ENCODE measurements at places on chromosomes 2 and 18. TPM values are rescaled to one million over a fixed set of nuclear protein-coding genes. Genes with fewer than 3 reads are reported as not detected.

- DNase-seq = no peak
These were observed 616 bp upstream of the SP5 start for GRCh38 chr2:170714381-170715061.

DNA sequence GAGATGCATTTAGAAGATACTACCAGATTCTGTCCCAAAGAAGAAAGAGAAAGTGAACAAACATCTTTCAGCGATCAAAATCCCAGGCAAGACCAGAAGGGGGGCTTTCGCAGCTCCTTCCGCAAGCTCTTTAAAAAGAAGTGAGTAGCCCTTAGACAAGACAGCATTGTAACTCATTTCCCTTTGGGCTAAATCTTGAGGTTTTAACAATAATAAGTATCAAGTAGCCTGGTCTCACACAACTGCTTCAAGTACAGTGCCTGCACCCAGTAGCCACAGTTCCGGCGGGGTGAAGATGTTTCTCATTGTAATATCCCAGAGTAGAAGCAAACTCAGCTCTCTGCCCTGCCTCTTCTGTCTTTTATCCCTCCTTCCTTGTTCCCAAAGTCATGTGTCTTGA, 76.3 kb downstream of the ARHGEF33 start:
- no peak for DNase-seq

DNA sequence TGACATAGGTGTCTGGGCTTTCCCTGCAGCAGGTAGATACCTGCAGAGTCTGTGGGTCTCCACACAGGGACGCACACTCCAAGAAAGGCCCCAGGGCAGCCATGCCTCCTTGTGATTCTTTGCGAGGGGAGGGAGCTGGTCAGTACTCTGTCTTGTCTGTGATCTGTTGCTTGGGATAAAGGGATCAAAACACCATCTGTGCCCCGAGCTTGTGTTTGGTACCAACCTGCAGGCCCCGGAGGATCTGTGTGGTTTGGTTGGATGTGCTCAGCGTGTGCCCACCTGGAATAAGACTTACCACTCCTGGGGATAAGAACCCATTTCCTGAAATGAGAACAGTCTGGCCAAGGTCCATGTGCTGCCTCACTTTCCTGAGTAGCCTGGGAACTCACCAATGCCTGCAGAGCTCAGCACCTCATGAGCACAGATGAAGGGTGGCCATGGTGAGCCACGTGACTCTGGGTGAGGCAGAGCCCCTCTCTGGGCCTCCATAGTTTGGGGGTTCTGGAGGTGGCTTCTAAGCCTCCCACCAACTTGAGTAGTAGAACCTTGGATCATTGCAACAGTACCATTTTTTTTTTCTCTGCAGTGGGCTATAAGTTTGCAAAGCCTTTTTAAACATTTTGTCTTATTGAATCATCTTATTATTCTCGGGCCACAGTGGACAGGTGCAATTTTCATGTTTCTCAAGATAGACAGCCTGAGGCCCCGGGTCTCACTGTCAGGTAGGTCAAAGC, 134.8 kb downstream of the DDX1 start:
- DNase-seq = no peak

- no peak for DNase-seq
These were observed 106.1 kb downstream of the ETAA1 start for GRCh38 chr2:67503066-67503795.

DNA sequence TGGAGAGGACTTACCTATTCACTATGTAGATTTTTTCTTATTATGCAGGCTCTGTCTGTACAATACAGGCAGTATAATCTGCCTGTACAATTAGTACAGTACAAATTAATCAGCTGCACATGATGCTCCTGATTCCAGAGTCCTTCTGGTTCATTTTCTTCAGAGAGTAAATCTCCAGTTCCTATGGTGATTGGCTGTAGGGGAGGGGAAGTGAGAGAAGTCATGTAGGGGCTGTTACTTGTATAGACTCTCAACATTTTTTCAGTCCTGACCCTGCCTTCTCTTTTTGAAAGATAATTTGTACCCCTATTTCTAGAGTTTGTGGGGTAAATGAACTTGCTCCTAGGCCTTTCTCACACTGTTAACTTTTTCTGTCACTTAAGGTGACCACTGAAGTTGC, 54.5 kb downstream of the PTPN4 start:
- no peak for DNase-seq

GRCh38 chr18:79466591-79466990, 70.9 kb downstream of the NFATC1 start:
- no peak for DNase-seq

DNA sequence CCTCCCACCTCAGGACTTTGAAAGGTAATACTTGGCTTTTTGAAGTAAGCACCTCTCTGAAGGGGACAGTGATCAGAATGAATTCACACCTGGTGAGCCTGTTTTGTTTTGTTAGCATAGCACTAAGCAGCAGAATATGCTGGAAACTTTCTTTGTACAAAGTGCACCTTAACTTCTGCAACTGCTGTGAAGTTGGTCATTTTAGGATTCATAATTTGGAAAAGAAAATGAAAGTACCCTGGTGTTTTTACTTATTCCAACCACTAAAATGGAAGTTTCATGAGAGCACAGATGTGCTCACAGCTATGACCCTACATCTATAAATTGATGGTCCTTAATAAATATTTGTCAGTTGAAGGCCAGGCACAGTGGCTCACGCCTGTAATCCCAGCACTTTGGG, 257.8 kb upstream of the STON1 start:
- DNase-seq = no peak

DNA sequence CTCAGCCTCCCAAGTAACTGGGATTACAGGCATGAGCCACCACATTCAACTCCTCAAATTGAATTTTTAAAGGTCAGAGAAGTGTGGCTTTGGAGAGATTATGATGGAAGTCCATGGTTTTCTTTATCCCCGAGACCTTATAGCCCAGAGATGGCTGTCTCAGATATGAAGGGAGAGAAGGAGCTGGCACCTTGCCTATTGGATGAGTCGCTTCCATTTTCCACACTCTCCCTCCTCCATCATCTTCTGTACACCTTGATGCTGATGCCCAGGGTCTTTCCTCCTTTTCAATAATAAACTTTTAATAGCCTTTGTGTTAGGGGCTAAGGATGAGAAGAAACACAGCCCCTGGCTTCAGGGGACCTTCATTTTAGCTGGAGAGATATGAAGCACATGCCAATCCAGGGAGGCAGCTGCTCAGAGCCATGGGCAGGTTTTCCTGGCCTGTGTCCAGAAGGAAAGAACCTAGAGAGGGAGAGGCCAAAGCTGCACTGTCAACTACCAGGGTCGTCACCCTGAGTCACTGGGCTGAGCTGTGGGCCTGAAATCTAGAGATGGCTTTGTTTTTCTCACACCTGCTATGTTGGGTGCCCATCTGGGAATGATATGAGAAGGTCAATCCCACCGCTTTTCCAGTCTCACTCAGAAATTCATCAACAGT, 146.0 kb upstream of the SERTAD2 start:
- DNase-seq = no peak

OSGEPL1 gene
- 9.2 TPM for total RNA-seq

DNA sequence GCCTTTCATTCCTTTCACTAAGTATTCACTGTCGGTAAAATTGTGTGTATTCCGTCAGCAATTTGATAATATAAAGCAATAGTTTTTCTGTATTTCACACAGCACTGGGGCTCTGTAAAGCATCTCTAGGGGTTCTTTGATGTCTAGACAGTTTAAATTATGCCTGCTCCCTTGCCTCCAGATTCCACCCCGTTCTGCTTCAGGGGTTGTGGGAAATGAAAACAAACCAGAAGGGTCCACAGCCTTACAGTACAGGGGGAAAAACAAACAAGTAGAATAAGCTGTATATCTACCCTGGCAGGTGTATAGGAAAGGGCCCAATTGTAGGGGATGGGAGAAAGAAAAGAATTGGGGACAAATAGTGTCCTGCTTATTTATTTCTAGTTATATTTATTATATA, 63.1 kb downstream of the ASXL3 start:
- DNase-seq = no peak

NPAS2 gene
- total RNA-seq = 6.2 TPM

DNA sequence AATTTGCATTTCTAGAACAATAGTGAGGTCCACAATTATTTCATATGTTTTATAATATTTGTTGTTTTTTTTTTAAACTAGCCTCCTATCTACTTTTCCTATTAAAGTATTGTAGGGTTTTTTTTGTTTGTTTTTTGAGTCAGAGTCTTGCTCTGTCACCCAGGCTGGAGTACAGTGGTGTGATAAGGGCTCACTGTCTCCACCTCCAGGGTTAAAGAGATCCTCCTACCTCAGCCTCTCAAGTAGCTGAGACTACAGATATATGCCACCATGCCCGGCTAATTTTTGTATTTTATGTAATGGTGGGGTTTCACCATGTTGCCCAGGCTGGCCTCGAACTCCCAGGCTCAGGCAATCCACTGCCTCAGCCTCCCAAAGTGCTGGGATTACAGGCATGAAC, 122.5 kb downstream of the SLC39A10 start:
- no peak for DNase-seq

G6PC2 gene
- not detected for total RNA-seq

DNA sequence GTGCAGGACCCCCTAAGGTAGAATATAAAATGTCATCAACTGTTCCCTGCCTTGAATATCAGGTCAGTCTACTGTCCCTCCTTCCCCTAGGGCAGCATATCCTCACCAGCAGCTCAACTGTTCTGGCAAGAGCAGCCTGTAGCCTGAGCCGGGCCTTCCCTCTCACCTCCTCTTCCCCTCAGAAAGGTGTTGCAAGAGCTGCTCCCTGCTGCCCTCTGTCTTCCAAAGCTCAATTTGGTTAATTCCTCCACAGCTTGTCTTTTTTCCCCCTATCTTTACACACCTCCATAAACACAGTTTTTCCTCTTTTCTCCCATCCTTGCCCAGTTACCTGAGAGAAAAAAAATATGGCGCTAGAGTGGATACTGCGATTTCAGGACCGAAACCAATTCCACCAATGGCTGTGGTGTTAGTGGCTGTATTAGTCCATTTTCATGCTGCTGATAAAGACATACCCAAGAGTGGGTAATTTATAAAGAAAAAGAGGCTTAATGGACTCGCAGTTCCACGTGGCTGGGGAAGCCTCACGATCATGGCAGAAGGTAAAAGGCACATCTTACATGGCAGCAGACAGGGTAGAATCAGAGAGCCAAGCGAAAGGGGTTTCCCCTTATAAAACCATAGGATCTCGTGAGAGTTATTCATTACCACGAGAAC, 184.7 kb downstream of the MREG start:
- DNase-seq = peak; percentile 27

DNA sequence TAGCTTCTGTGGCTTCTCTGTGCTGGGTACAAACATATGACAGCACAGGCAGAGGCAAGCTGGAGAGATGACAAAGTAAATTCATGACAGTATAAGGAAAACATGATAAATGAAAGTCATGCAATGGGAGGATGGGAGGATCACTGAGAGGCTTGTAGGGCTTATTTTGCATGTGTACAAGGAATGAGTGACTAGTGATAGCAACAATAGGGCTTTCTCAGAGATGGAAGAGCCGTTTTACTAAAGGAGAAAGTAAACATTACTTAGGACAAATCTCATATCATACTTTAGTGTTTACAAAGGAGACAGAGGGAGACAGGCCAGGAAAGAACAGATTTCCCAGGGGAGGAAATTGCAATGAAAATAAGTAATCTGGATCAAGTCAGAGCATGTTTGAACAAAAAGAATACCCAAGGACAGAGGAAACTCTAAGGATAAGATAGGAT, 82.5 kb upstream of the RBMS1 start:
- DNase-seq = no peak

SLC35G4 gene
- total RNA-seq = not detected

DNA sequence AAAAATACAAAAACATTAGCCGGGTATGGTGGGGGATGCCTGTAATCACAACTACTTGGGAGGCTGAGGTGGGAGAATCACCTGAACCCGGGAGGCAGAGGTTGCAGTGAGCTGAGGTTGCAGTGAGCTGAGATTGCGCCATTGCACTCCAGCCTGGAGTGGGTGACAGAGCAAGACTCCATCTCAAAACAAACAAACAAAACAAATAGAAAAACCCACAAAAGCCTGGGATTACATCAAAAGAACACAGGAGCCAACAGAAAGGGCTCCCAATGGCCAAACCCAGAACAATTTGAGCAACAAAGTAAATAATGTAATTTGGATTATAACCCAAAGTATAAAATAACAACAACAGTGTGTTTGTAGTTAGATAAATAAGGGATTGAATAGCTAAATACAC, 159.8 kb downstream of the UXS1 start:
- DNase-seq = no peak

DNA sequence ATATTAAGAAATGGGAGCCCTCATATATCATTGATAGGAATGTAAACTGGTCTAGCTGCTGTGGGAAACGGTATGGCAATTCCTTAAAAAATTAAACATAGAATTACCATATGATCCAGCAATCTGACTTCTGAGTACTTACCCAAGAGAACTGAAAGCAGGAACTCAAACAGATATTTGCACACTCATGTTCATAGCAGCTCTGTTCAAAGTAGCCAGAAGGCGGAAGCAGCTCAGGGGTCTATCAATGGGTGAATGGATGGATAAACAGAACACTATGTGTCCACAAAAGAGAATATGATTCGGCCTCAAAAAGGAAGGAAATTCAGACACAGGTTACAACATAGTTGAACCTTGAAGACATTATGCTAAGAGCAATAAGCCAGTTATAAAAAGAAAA, 135.7 kb upstream of the NDUFV2 start:
- no peak for DNase-seq

DNA sequence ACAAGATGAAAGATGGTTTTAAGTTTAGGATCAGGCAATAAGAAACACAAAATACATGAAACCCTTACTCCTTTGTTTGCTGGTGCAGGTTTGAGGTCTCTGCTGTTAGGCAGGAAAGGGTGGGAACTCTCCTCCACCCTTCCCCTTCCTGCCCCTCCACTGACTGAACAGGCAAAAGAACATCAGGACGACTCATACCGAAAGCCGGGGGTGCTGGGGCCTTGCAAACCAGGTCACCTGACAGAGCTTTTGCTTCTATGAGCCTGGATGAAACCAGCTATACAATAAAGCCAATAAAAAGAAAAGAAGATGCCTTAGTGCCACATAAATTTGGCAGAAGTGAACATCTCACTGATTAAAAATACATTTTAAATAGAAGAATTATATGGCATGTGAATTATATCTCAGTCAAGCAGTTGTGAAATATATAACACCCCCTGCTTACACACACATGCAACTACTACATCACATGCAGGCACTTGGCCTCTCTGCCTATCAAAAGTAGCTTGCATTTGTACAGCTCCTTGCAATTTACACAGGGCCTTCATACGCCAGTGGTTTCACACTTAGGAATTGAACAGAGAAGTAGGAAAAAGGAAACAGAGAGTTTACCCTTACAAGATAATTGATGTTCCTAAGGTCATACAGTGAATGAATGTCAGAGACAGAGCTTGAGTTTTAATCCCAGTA, 215.1 kb upstream of the TRIB2 start:
- DNase-seq = no peak

DNA sequence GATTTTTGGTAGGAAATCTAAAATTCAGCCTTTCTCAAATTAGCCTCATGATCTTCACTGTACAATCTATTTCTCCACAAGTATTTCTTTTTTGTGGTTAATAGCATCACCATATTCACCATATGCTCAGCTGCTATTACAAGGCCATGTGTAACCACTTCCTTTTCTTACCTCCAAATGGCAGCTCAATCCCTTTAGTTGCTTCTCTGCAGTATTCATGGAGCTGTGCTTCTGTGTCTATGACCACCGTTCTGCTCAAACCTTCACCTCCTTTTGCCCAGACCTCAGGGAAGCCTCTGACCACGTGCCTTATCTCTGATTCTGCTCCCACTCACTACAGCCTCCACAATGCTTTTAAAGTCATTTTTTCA, 126.7 kb upstream of the TMEM200C start:
- no peak for DNase-seq

REG3G gene
- not detected for total RNA-seq
